ENCODE measurements at places on chromosomes 1 and 21.
A peak's percentile ranks its signal among the peaks of the same experiment; 100 is the strongest.

DNA sequence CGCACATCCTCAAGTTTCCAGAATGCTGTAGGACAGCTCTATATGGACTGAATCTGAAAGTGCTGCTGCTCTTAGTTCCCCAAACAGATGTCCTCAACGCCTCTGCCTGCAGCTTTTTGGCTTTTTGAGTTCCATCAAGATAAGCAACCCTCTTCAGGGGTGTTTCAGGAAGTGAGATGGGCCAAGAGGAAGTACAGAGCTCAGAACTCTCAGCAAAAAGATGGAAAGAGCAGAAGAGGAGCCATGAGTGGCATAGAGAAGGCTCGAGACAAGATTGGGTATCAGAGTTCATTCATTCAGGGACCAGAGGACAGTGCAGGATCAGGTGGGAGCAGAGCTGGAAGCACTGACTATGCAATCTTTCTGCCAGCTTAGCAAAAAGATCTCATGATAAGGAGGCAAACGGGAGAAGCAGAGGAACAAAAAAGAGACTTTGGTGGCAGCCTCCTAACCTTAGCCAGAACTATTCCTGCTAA, at the start of the genes ADORA3 and TMIGD3:
TSS of gene ADORA3 (minus strand) at position 49 of the 476 bp plus-strand sequence. CDS start 279 bp downstream, outside the sequence.
TSS of gene TMIGD3 (minus strand) at position 49 of the 476 bp plus-strand sequence. CDS start 279 bp downstream, outside the sequence.
- DNase-seq: peak; percentile 60

- DNase-seq: peak; percentile 21
Measured at GRCh38 chr1:92623187-92623778, 136.6 kb upstream of the GFI1 start.

DNA sequence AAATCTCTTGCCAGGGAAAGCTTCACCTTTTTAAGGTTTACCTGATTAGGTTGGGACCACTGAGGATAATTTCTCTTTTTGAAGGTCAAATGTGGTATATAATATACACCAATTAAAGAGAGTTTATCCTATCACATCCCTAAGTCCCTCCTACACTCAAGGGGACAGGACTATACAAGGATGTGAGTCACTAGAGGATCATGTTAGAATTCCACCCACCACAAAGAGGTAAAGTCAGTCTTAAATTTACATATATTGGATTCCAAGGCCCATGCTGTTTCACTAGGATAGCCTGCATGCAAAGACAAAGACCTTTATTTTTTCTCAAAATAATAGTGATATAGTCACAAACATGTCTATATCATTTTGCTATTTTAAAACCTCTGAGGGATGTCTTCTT, 164.4 kb downstream of the GIPC2 start:
- DNase-seq: no peak

DNA sequence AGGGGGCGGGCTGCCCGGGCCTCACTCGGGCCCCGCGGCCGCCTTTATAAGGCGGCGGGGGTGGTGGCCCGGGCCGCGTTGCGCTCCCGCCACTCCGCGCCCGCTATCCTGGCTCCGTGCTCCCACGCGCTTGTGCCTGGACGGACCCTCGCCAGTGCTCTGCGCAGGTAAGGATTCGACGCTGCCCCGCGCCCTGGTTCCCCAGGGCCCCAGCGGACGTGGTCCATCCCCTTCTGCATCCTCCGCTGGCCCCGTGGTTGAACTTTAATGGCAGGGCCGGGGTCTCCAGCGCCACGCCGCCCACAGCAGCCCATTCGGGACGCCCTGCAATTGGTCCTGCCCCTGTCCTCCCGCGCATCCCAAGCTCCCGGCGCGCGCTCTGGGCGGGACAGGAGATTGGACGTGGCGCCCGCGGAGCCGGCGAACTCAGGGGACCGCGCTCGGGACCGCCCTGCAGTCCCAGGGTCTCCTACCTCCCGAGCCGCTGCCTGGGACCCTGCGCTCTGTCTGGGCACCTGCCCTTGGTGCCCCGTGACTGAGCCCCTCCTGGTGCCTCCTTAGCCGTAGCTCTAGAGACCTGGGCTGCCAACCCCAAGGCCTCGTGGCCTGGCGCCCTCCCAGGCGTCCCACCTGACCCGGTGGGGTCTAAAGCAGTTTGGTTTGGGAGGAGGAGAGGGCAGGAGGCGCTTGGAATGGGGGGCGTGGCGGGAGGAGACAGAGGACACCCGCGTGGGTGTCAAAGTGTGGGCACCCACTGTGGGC, at the start of gene ALPL:
TSS of gene ALPL (plus strand) at position 73 of the 762 bp plus-strand sequence. CDS start 44,659 bp downstream, outside the sequence.
- no peak for DNase-seq

GRCh38 chr1:245225322-245226202, 70.8 kb downstream of the KIF26B start:
- DNase-seq: no peak

GRCh38 chr1:244854166-244854565, 10.2 kb downstream of the HNRNPU start:
- no peak for DNase-seq

- DNase-seq: no peak
Measured at GRCh38 chr1:23824711-23825075, 536 bp downstream of the HMGCL start.

- DNase-seq: peak; percentile 34
Measured at GRCh38 chr1:78553859-78554258, 63.1 kb downstream of the PTGFR start.

DNA sequence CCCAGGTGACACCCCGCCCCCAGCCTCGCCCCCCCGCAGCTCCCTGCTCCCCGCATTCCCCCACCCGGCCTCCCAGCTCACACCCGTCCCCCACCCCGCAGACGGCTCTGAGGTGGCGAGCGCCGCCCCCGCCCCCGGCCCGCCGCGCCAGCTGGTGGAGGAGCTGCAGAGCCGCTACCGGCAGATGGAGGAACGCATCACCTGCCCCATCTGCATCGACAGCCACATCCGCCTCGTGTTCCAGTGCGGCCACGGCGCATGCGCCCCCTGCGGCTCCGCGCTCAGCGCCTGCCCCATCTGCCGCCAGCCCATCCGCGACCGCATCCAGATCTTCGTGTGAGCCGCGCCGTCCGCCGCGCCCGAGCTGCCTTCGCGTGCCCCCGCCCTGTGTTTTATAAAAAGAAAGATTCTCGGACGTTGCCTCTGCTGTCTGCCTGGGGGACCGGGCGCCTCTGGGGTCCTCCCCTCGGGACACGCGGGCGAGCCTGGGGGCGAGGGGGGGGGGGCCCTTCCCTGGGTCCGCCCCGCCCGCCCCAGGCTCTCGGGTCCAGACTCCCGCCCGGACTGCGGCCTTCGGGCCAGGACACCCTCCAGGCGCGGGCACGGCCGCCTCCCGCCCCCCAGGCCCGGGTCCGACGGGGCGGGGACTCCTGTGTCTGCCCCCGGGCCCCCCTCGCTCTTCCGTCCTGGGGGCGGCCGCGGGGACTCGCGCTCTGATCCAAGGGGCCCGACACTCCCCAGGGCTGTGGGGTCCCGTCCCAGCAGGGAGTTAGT, 1.6 kb upstream of the MMP23B start:
- peak; percentile 96 for DNase-seq

- DNase-seq: peak; percentile 70
Measured at GRCh38 chr1:54356680-54357147, 49.5 kb downstream of the SSBP3 start.

GRCh38 chr1:61125263-61125662, 42.9 kb downstream of the NFIA start:
- DNase-seq: no peak

GRCh38 chr21:46294647-46295176, 8.6 kb downstream of the YBEY start:
- DNase-seq: peak; percentile 49

DNA sequence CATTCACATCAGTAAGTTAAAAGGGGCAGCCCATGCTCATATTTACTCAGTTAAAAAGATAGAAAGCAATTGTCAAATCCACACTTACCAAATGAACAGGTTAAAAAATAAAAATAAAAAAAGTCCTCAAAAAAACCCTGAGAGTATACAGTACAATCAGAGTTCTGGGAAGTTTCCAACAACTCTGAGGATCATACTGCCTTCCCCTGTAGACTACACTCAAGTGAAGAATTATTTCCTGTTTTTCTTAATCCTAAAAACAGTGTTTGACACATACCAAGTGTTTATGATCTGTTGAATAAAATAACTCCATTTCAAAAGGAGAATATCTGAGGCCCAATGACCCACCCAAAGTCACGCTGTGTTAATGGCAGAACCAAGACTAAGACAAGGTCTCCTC, 61.8 kb downstream of the INTS7 start:
- no peak for DNase-seq

GRCh38 chr1:182367926-182368325, 23.7 kb downstream of the GLUL start:
- no peak for DNase-seq

- no peak for DNase-seq
Measured at GRCh38 chr1:170239445-170239844, 93.7 kb downstream of the NTMT2 start.

DNA sequence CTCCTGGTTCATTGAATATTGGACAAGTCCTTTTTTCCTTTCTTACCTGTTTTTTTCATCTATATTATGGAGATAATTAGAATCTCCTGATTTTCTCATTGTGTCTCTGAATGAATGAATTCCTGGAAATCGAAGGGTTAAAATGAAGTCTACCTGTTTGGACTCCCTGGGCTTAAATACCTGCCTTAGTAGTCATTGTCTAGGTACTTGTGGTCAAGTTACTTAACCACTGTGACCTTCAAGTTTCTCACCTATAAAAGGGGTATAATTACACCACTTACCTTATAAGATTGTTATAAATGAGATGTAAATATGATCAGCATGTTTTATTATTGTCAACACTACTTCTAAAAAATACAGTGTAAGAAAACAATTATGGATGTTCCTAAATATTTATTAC, 9.0 kb upstream of the TBX19 start:
- no peak for DNase-seq

- peak; percentile 40 for DNase-seq
Measured at GRCh38 chr1:234986750-234987414, 141.8 kb downstream of the TOMM20 start.

- no peak for DNase-seq
Measured at GRCh38 chr1:28282426-28283407, 23.4 kb downstream of the SESN2 start.

GRCh38 chr1:22652881-22653316, at the start of gene C1QB:
C1QB (plus strand) TSS chr1:22653236; CDS start chr1:22659463, 6,227 bp downstream.
- no peak for DNase-seq

DNA sequence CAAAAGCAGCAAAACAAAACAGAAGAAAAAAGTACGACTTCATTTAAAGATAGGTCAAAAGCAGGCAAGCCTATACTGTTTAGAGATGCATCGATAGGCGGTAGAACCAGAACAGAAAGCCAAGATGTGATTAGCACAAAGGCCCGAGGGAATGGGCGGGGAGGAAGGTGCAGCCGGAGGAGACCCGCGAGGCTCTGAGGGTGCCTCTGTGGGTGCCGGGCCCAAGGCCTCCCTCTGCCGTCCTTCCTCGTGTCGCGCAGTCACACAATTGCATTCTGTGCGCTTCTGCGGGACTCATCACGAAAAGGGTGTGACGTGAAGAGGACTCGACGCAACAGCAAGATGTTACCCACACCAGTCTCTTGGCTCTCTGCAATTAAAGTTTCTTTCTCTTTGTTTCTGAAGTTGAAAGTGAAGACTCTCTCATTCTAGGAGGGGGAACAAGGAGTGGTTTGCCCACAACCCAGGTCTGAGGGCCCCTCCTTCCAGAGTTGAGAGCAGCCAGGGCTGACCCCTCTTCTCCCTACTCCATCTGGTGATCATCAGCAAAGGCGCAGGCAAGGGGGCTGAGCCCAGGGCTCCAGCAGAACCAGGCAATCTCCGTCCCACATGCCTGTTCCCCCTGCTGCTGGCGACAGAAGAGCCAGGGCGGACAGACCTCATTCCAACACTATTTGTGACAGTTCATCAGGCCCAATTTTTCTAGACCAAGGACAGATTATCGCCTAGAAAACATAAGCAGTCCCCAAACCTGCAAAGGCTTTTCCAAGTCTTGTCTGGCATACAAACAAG, 41.0 kb downstream of the NPHP4 start:
- DNase-seq: peak; percentile 18

DNA sequence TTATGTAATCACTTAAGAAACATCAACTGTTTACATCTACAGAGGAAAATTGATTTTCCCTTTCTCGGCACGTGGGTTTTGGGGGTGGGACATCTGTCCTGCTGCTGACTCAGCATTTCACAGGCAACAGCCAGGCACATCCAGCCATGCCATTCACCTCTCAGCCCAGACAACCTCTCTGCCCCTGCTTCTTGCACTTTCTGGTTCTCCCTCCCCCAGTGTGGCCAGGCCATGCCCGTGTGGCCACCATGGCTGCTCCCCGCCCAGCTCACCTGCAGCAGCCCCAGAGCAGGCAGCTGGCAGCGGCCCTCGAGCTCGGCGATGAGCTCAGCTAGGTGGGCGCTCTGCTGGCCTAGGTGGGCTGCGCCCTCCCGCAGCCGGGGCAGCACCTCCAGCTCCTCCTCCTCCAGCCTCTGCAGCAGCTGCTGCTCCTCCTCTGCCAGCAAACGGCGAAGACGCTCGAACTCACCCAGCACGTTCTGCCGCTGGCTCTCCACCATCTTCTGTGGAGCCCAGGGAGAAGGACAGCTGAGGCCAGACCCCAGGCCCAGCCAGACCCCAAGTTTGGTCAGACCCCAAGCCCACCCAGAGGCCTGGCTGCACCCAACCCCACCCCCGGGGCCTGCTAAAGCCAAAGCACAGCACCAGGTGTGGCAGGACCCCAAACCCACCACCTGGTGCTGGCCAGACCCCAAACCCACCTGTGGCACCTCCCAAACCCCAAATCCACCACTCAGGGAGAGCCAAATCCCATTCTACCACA, 5.8 kb downstream of the TRIM11 start:
- no peak for DNase-seq

DNA sequence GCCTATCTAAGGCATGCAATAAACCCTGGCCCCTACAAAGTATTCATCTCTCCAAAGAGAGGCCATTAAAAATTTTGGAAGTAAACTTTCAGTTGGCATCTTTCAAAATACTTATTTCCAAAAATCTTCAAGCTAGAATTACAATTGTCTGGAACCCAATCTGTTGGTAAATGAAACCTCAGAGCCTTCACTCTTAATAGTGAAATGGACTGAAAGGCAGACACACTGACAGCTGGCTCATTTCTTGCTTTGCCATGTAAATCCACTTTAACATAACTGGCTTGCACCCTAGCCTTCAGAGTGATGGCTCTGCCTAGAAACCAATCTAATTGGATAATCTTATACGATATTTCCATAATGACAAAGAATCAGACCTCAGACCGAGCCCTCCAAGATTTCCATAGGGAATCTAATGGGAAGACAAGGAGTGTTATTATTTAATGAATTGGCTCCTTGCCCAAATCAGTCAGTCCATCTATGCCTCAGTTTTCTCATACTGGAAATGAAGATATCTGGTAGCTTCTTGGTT, 9.2 kb upstream of the PALMD start:
- no peak for DNase-seq

- peak; percentile 58 for DNase-seq
Measured at GRCh38 chr1:227729881-227730629, 5.0 kb downstream of the JMJD4 start.

DNA sequence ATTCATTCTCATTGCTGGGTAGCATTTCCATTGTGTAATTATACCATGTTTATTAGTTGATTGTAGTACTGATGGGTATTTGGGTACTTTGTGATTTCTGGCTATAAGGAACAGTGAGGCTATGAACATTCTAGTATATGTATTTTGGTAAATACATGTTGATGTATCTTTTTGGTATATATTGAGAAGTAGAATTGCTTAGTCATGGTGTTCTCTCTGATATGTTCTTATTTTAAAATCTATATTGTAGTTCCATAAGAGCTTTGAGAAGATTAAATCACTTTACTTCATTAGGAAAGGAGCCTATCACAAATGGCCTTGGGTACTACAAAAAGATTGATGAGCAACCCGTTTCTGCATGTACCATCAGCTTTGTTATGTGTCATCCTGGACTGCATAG, 13.4 kb downstream of the MIXL1 start:
- DNase-seq: no peak
